ENCODE measurements at places on chromosomes 7 and 10.

DNA sequence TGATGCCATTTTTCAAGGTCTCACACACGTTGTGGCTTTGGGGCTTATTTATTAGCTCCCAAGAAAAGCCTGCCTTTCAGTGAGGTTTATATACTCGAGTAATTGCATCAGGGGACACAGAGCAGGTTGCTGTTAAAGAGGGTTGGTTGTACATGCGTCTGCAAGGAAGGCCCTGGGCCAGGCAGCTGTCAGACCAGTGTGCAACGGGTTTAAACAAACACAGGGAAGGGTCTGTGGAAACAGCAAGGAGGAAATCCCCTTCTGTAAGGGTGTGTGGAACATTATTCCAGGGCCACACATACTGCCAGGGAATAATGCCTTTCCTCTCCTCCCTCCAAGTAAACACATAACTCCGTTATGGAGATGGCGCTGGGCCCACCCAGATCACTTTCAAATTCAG lies 1.7 kb upstream of the CHST15 start:
- no peak for DNase-seq

DNA sequence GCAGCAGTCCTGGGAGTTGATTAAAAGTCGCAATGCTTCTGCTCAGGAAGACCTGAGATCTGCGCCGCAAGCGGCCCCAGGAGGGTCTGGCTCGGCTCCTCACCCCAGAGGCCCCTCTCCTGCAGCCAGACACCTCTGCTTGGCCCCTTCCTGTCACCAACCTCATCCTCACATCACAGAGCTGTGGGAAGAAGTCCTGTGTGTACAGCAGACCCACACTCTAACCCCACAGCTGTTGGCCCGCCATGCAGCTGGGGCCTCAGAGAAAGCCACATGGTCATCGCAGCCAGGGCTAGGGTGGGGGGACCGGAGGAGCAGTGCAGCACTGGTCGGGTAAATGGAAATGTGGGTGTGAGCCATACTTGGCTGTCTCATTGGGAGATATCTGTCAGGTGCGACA lies 97.7 kb downstream of the RGS10 start:
- no peak for DNase-seq

GRCh38 chr7:5476001-5476400 lies 52.4 kb upstream of the TNRC18 start:
- DNase-seq = no peak

DNA sequence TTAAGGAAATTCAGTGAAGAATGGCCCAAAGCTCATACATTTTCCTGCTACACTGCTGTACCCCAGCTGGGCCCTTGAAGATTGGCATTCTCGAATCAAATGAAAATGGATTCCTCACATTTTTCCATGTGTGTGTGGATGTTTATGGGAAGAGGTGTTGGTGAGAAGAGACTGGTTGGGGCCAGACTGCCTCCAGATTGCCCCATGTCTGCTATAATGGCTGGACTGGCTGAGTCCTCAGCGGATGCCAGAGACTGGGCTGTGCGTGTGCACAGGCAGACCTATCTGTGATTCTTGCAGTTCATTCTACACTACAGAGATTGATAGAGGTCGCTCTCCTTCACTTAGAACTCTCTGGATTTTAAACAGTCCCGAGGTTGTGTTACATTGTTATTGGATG lies 183.6 kb upstream of the GDF10 start:
- DNase-seq = no peak

DNA sequence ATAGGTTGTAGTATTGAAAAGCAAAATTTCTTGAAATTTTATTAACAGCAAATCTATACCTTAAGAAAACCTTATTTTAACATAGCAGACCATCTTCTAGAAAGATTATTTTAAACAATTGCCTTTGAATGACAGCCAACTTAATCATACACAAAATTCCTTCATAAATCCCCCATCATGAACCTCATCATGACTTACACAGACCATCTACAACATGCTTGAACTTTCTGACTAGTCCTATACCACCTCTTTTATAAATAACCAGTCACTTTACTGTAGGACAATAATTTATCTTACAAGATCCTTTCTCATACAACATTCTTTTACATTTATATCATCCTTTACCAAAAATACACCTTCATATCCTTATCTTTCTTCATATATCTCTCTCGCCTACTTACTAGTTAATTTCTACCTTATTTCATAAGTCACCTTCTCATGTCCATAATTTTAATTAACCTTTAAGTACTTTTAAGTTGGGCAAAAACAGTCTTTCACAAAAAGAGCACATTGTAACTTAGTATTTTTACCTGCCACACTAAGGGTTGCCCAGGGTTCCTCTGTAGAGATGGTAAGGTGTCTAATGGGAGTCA lies 16.6 kb upstream of the PTN start:
- no peak for DNase-seq

GRCh38 chr10:4174197-4174596 lies 389.2 kb upstream of the KLF6 start:
- no peak for DNase-seq

- DNase-seq = peak; percentile 74
Measured at GRCh38 chr10:97821308-97822038, 28.2 kb upstream of the GOLGA7B start.

- no peak for DNase-seq
Measured at GRCh38 chr7:76347710-76348109, 11.1 kb downstream of the YWHAG start.

- no peak for DNase-seq
Measured at GRCh38 chr7:78620920-78621319, 822.3 kb downstream of the PHTF2 start.

GRCh38 chr7:126487728-126488442 lies 764.9 kb downstream of the GRM8 start:
- DNase-seq = no peak

- no peak for DNase-seq
Measured at GRCh38 chr7:67489881-67490280, 493.2 kb downstream of the TYW1 start.

- DNase-seq = no peak
Measured at GRCh38 chr10:107614939-107615685, 450.6 kb upstream of the SORCS1 start.

DNA sequence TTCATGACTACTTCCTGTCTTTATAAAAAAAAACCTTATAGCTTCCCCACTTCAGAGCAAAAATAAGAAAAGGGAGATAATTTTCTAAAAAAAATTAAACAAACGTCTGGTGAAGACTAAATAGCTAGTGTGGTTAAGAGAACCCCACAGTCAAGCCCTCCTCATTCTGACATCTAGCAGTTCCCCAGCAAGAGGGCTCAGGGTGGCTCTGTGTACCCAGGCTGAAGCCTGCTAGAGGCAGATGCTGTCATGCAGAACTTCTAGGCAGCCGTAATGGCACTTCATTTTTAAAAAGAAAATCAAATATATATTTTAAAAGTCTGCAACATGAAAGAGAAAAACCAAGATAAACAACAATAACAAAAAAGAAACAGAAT lies 223.1 kb upstream of the KLF14 start:
- no peak for DNase-seq
